ENCODE measurements at places on chromosomes 13 and 19. TPM values are rescaled to one million over a fixed set of nuclear protein-coding genes. Genes with fewer than 3 reads are reported as not detected.

GRCh38 chr13:60329221-60329923 is 67.6 kb upstream of the TDRD3 start:
- no peak for DNase-seq

DNA sequence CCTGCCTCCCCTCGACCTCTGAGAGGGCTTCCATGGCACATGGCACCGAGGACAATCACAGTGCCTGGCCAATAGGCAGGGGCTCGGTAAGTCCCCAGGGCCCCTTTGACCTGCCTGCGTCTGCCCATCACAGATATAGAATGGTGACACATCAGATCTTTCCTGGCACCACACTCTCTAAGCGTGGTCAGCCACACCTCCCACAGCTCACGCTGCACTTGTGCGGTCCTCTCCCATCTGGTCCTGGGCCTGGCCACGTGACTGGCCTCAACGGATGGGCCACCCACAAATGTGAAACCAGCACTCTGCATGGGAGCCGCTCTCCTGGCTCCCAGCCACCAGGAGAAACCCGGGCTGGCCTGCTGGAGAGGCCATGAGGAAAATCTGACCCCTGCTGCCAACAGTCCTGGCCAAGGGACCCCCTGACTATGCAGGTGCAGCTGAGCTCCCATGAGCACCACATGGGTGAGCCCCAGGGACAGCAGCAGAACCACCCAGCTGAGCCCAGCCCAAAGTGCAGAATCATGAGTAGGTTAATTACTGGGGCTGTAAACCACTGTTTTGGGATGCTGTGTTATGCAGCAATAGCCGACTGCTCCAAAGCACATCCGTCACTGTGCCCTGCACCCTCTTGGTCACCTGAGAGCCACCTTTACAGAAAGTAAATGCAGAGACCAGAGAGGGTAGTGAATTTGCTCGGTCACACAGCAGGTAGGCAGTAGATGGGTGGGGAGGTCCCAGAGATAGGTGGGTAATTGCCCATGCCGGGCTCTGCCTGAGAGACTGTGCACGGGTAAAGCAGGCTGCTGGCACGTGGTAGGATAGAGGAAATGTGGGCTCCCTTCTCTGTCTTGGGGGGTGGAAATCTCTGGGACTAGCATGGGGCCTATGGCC is 9.7 kb upstream of the MEF2B start:
- no peak for DNase-seq

DNA sequence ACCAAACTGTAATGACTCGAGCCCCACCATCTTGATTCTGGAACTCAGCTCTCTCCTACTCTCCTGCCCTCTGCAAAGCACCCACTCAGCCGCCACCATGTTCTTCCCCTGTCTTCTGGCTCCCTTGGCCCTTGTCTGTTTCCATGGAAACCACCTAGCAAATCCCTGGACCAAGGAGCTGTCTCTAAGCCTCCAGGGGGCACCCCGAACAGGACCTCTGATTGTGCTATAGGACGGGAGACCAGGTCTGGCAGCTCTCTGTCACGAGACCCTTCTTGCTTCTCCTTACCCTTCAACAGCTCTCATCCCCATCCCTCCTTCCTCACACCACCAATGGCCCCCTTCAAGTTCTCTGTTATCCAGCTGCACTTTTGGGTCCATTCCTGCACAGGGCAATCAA is 277.7 kb upstream of the ZNF507 start:
- no peak for DNase-seq

DNA sequence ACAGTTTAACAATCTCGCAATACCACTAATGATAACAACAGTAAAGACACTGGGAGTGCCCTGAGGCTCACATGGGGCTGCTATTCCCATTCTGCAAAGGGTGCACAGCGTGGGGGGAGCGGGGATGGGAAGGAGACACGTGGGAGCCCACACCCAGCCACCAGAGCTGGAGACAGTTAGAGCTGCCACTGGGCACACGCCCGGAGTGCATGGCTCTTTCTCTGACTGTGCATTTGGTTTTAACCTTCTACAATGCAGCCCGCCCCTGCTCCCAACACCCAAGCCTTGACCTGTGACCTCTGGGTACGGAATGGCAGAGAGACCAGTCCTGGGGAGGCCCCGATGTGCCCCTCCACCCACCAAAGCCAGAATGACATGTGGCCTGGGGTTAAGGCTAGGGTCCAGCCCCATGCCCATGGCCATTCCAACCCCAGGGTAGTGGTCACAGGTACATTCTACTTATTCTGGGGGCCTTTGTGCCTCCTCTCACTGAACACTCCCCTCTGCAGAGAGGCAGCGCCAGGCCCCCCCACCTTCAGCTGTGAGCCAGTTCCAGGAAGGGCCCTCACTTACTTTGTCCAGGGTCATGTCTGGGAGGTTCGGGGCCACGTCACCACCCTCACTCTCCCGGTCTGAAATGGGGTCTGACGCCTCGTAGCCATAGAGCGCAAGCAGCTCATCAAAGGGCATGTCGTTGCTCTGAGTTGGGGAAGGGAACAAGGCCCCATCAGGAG is 17.1 kb downstream of the MIER2 start:
- no peak for DNase-seq

- DNase-seq = no peak
Measured at GRCh38 chr19:29926031-29926430, 16.0 kb upstream of the URI1 start.

DNA sequence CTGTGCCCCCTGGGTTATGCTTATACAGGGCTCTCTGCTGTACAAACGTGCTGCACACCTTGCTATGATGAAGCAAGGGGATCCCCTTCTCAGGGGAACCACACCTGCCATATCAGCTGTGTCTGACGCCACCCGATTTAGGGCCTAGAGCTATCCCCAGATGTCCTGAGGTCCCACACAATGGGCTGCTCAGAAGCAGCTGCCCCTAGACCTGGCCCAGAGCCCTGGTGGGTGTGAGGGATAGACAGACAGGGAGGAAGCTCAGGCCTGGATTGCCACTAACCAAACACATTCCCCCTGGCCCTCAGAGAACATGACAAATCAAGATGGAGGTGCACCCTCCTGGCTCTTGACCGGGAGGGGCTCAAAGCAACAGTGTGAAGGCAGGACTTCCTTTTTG is 59.3 kb downstream of the TSHZ3 start:
- no peak for DNase-seq

DNA sequence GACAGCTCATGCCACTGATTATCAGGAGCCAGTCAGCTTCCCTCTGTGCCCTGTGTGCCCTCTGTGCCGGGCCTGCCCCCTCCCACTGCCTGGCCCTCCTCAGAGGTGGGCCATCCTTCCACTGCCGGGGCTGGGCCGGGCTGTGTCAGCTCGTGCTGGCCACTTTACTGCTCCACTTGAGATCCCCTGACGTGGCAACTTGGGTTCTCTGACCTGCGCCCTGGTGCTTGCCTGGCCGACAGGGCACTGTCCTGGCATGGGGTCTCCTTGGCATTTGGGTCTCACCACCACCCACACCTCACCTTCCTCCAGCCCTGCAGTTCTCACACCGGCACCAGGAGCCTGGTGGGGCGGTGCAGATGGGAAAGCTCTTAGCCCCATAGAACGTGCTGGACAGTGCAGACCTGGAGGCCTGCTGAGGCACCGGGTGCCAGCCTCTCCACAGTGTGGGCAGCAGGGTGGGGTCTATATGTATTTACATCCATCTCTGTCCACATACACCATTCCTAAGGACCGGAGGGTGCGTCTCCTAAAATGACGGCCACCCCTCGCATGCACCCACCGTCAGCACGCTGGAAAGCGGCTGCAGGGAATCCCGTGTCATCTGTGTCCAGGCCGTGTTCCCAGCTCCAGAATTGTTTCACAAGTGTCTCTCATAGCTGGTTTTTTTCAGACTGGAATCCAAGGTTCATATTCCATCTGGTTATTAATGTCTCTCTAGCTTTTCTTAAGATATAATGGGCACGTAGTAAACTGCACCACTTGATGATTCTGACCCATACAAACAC is 11.8 kb downstream of the DAZAP1 start:
- DNase-seq = no peak

- DNase-seq = no peak
Measured at GRCh38 chr13:23632048-23632582, 61.9 kb downstream of the TNFRSF19 start.

GRCh38 chr13:69524459-69525150 is 583.0 kb upstream of the ATXN8OS start:
- no peak for DNase-seq

- no peak for DNase-seq
Measured at GRCh38 chr13:37407156-37407555, 191.4 kb downstream of the POSTN start.

DNA sequence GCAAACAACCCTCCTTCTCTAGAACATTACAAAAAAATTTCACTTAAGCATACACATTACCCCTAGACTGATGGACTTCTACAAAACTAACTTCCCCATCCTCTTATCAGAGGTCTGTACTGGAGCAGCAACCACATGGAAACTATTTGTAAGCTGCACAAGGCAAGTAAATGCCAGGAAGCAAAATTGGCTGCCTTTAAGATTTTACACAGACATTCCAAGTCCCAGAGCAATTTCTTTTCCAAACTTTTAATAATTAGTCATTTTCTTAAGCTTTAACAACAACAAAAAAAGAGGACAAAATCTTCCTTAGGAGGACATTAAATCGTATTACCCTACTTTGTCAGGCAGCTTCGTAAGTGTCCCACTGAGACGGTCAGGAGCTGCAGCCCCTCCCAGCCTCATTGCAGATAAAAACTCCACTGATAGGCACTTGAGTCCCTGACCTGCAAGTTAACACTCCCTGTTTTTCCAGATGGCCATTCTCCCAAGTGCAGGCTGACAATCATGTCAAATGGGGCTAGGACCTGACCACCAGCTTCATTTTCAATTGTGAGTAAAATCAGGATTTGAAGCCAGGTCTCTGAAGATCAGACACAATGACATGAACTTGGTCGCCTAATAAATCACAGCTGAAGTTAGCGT is 680.1 kb downstream of the DIAPH3 start:
- no peak for DNase-seq

Gene CYP4F12
- total RNA-seq = 2.1 TPM

Gene SEMA6B
- 95.8 TPM for total RNA-seq

Gene PEAK3
- 0.23 TPM for total RNA-seq

Gene LRFN3
- 26.0 TPM for total RNA-seq

Data from dorsolateral prefrontal cortex (tissue), 122 donors.